AG04450 (cell line): ENCODE measurements at places on chromosomes 5 and 9.

- DNase-seq = no peak
Measured at GRCh38 chr9:92680166-92681119, 10.5 kb upstream of the IPPK start.

DNA sequence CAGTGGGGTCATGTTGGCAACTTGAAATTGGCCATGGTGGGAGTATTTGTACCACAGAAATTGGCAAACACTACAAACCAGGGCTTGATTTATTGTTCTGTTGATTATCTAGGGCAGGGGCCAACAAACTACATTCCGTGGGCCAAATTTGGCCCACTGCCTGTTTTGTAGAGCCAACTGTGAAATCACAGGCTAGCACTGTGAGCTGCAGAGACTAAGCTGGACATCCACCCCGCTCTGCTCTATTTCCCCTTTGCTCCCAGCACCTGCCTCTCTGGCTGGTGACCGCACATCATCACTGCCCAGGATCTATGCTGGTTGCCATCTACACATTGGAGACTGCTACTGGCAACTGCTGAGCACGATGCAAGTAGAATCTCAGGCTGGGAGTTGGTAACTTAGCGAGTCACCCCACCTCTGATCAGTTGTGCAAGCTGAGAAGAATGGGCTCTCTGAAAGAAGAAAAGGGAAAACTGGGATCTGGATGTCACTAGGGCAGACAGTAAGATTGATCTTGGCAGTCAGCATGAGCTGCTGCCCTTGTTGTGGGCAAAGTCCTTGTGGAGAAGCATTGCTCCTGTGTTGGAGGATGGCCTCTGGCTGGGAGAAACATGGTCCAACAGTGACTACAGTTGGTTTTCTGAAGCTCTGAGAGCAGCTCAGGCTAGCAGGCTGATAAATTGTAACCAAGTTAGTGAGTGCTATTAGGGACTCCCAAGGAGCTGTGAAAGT lies 144.7 kb upstream of the RAD23B start:
- DNase-seq = no peak

DNA sequence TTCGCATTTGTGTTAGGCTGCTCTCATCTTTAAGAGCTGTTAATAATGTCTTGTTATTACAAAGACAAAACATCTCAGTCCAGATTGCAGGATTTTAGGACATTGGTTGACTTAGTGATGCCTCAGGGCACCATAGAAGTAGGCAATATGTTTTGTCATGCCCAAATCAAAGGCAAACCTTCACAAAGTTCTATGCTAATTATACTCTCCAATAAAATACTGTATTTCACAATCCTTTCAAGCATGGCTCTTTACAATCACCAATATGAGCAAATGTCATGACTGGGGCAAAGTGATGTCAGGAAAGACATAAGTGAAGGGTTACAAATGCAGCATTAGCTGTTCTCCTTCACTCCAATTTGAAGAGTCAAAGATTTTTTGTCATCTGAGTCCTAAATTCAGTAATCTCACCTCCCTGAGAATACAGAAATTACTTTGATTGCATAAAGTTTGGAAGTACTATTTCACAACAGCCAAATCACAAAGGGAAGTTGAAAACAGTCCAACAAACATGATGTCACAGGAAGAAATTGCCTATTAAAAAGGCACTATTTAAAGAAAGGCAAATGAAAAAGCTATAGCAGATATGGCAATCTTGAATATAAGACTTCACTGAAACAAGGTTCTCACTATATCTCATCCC lies 303.2 kb downstream of the PRR16 start:
- DNase-seq = peak; percentile 4

DNA sequence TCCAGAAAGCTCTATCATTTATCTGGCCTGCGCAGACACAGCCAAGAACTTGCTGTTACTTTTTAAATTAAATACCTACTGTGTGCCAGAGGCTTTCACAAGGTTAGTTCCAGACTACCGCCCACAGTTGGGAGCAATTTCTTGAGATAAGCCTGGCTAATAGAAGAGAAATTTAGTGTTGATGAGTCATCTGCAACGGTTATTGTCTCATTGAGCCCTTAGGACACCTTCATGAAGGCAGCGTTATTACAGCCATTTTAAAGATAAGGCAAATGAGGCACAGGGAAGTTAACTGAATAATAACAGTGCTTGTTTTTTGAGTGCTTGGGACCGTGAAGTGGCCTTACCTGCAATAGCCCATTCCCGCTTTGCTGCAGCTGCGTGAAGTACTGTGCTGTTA lies 292.9 kb upstream of the MSX2 start:
- DNase-seq = no peak

DNA sequence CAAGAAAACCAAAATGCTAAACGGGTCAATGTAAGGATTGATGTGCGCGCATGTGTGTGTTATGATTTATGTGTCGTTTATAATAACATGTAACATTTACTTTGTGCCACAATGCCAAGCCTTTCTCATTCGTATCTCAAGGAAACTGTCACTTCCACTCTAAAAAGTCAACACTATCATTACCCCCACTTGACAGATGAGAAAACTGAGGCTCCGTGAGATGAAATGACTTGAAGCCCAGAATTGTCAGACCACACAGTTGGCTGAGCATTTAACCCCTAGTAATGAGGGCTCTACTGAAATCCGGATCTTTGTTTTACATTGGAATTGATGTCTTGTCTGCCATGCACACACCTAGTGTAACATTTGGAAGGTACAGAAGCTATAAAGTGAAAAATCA lies 95.0 kb upstream of the LMX1B start:
- DNase-seq = no peak

- DNase-seq = no peak
Measured at GRCh38 chr9:90442723-90443122, 199.9 kb downstream of the DIRAS2 start.

- no peak for DNase-seq
Measured at GRCh38 chr5:166594567-166594966, 1696.9 kb upstream of the WWC1 start.

DNA sequence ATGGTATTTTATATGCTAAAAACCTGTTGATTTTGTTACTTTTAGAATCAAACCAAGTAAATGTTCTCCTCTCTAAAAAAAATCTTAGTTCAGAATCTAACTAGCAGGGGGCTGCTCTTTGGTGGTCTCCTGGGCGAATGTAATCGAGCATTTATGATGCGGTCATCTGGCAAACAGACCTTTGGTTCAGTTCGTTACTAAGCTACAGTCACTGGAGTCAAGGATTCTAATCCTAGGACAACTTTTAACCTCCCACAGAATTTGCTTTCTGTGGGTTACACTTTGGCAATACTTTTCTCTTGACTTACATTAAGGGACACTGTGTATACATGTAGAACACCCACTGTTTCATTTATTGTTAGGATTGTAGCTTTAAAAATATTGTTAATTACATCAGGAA lies 26.3 kb upstream of the FREM1 start:
- DNase-seq = no peak

DNA sequence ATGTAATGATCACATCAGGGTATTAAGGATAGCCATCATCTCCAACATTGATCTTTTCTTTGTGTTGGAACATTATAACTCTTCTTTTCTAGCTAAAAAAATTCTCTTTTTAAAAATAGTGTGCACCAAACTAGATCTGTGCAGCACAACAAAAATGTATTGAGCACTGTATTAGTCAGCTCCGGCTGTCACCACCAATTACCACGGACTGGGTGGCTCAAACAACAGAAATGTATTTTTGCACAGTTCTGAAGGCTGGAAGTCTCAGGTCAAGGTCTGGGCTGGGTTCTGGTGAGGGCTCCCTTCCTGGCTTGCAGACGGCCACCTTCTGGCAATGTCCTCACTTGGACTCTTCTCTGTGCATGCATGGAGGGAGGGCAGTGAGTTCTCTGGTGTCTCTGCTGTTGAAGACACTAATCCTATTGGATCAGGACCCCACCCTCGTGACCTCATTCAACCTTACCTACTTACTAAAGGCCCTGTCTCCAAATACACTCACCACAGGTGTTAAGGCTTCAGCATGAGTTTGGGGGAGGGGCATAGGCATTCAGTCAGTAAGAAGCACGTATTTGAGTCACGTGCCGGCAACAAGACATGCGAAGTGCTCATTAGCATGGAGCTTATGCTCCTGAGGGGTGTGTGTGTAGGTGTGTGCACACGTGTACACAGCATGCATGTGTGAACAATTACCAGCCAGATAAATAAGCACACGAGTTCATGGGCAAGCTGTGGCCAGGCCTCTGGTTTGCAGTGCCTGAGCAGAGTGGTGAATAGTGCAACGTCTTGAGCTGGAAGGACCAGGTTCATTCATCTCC lies 89.4 kb upstream of the SH3PXD2B start:
- no peak for DNase-seq

DNA sequence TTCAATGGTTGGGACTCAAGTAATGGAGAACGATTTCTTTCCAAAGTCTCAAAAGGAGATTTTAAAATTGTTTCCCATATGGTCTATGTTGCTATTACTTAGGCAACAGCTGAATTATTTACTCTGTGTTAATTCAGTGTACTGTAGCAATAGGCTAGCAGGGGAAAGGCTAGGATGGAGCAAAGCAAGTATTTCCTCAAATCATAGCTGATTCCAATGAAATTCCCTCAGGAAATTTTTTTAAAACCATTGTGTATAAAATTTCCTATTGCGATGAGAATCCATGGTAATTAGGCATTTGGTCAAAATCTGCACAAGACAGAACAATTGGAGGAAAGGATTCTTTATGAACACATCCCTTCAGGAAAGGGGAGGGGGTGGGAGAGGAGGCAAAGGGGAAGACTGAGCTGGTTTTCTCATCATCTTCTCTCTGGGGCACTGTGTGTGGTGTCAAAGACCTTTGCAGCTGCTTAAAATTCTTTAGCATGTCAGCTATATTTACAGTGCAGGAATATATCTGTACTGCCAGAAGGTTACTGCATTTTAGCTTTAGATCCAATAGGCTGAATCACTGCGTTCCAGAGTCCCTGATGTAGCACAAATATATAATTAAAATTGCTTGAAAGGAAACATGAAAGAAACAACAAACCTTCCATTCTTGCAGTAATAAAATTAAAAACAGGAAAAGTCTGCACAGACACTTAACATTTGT lies 95.3 kb downstream of the ZNF608 start:
- DNase-seq = peak; percentile 57

- DNase-seq = no peak
Measured at GRCh38 chr9:98247831-98248657, 7.4 kb downstream of the TBC1D2 start.

- no peak for DNase-seq
Measured at GRCh38 chr5:68330574-68330973, 115.0 kb downstream of the PIK3R1 start.

DNA sequence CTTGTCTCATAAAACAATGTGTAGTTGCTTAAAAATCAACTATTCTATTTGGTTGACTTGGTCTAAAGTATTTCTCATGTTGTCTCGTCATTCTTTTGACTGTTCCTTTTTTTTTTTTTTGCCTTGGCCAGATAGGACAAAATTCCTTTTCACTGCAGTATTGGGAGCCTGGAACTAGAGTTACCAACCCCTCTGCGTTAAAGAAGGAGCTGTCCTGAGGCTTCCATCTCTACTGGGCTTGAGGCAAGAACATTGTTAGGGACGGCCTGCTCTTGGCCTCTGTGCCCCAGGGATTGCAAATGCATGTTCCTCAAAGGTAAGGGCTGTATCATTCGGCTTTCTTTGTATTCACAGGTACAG lies 1.4 kb upstream of the NPR2 start:
- no peak for DNase-seq

DNA sequence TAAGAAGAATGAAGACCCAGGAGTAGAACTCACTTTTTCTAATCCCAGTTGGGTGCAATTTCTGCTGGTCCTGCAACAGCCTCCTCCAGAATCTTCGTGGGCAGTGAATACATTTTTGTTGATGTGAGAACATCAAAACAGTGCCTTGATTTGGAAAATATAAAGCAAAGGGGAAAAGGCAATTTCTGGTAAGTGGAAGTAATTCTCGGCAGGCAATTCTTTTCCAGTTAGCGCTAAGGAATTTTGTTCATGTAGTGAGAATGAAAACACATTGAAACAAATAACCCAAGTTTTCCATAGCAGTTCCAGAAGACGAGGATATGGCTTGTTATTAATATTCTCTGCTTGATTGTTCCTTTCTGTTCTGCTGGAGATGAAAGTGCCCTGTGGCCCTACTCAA lies 178.7 kb downstream of the SPATA31D1 start:
- DNase-seq = no peak

DNA sequence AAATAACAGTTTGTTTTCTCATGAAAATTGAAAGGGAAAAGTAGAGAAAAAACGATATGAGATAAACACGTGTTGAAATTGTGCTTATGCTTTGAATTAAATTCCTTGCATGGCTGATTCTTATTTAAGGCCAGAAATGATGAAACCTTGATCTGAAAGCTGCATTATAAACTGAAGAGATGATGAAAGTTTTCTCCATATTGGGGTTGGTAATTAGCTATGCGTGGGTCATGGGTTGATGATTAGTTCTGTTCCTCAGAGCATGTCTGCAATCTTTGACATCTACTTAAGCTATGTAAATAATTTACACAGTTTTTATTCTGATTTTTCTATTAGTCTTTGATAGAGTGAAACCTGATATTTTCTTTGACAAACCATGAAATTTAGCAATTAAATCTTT lies 264.1 kb downstream of the CD180 start:
- DNase-seq = no peak

- no peak for DNase-seq
Measured at GRCh38 chr5:31585895-31586270, 53.0 kb upstream of the PDZD2 start.

- no peak for DNase-seq
Measured at GRCh38 chr9:113542741-113543140, 79.2 kb downstream of the RGS3 start.

GRCh38 chr5:115360046-115360685 lies 63.7 kb upstream of the CCDC112 start:
- peak; percentile 18 for DNase-seq

DNA sequence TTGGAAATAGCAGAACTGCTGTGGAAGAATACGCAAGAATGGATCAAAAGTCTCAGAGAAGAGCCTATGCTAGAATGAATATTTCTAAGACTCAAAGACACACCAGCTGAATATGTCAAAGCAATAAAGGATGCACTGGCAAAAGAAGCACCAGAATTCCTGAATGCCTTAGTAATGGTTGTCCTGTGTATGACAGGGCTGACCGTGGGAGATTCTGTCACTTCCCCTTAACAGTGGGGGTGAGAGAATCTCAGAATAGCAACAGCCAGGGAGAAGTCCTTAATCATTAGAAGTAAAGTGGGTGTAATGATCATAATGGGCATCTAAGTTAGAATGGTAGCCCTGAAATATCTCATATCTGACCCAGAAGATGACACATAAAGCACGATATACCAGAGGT lies 14.6 kb upstream of the PRR16 start:
- DNase-seq = no peak

GRCh38 chr5:147734894-147735293 lies 47.6 kb downstream of the JAKMIP2 start:
- no peak for DNase-seq

- no peak for DNase-seq
Measured at GRCh38 chr9:2407450-2407849, 214.1 kb upstream of the VLDLR start.
